ENCODE measurements at places on chromosomes 1 and 21. TPM values are rescaled to one million over a fixed set of nuclear protein-coding genes. Genes with fewer than 3 reads are reported as not detected.

GRCh38 chr1:10161541-10162290 lies 48.7 kb upstream of the KIF1B start:
- peak; percentile 45 for DNase-seq

DNA sequence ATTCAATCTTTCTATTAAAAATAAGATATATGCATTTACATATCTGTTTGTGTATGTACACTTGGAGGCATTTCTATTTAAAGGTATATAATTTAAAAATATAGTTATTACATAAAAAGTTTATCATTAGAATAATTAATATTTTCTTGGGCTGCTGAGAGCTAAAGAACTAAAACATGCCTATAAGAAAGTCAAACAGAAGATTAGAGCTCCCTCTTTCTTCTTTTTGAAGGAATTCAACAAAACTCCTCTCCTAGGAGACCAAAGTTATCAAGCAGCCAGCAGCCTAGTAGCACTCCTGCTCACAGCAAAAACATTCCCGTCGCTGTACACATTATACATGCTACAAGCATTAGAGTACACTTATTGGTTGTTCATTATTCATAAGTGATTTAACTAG lies 216.4 kb downstream of the VAV3 start:
- no peak for DNase-seq

DNA sequence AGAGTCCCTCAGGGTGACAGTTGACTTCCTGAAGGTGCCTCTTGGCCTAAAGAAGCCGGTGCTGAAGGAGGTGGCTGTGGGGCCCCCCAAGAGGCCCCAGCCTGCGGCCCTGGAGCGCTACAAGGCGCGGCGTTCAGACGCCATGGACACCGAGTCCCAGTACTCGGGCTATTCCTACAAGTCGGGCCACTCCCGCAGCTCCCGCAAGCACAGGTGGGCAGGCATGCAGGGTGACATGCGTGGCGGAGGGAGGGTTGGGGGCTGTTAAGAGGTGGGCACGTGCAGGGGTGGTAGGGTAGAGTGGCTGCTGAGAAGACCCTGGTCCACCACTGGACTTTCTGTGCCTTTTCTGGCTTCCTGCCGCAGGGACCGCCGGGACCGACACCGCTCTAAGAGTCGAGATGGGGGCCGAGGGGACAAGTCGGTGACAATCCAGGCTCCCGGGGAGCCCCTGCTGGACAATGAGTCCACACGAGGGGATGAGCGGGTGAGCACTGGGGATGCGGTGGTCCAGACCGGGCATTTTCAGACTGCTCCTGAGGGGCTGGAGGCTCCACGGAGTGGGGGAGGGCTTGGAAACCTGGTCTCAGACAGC lies 15.4 kb downstream of the VANGL2 start:
- no peak for DNase-seq

DNA sequence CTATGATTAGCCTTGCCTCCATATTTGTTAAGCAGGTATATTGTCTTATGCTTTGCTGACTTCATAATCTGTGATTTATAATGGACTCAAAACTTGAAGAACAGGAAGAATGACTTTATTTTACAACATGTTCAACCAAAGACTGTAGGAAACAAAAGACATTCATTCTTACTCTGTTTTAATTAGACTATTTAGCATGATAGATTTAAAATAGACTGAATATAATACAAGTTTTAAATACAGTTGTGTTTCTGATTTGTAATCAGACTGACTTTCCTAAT lies 63.1 kb downstream of the CDC14A start:
- DNase-seq: no peak

- no peak for DNase-seq
These were observed 270.7 kb downstream of the ASTN1 start for GRCh38 chr1:176893625-176894352.

DNA sequence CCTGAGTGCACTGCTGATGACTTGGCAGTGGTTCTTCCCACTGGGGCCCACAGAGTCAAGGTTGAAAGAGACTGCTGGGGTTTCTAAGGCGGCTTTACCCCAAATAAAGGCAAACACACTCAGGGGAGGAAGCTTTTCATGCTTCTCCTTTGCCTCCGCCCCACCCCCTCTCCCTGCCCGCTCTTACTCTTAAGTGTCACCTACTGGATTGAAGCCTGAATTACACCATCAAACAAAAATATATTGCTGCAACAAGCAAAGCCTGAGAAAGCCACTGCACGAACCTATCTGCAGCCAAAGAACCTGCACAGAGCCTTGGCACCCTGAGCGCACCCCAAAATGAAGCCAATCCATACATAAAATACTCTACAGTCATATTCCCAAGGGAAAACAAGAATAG lies 63.1 kb downstream of the PTGFR start:
- DNase-seq: no peak

DNA sequence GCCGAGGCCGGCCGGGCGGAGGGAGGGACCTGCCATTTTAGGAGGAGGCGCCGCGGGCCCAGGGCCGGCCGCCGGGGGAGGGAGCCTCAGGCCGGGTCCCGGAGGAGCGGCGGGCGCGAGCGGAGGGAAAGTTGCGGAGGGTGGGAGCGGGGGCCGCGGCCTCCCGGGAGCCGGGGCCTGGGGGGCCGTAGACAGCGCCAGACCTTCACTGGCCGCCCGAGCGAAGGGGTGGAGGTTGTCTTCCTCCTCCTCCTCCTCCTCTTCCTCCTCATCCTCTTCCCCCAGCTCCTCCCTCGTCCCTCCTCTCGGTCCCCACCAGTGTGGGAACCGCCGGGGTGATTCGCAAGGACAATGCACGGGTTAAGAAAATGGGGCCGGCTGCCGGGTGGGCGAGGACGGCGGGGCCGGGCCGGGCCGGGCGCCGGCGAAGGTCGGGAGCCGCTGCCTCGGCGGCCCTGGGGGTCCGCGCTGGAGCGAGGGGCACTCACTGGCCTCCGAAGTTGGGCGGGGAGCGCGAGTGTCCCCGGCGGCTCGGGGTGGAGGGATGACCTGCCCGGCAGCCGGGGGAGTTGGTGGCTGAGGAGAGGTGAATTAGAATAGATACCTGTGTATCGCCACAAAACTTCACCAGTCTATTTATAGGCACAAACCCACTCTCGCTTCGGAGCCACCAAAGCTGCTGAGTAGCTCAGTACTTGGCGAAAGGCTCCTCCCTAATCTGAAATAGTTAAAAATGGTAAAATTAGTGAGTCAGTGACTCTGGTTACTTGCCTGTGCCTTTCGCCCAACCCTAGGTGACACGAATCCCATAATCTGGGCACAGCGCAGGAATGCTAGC lies 1.3 kb downstream of the DYRK1A start:
- DNase-seq: peak; percentile 56

DNA sequence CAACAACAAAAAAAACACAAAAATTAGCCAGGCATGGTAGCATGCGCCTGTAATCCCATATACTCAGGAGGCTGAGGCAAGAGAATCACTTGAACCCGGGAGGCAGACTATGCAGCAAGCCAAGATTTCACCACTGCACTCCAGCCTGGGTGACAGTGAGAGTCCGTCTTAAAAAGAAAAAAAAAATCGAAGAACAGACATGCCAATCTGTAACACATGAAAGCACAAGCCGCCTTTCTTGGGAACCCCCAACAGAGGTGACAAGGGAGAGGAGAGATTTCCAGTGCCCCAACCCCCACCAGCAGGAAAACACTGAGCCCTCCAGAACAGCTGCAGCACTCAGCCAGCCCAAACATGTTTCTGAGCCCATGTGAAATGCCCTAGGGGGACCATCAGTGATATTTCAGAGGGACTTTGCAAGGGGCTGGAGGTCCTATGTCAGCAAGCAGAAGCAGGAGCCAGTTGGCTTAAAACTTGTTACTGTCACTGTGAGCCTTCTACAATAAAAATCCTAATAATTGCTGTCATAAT lies 14.2 kb upstream of the EFNA1 start:
- DNase-seq: no peak

DNA sequence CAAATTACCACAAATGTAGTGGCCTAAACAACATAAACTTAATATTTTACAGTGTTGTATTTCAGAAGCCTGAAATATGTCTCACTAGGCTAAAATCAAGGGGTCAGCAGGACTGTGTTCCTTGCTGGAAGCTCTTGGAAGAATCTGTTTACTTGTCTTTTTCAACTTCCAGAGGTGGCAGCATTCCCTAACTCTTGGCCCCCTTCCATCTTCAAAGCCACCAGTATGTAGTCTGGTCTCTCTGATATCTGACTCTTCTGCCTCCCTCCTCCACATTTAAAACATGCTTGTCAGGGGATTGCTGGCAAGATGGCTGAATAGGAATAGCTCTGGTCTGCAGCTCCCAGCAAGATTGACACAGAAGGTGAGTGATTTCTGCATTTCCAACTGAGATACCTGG lies 567.5 kb downstream of the PLA2G4A start:
- DNase-seq: no peak

DNA sequence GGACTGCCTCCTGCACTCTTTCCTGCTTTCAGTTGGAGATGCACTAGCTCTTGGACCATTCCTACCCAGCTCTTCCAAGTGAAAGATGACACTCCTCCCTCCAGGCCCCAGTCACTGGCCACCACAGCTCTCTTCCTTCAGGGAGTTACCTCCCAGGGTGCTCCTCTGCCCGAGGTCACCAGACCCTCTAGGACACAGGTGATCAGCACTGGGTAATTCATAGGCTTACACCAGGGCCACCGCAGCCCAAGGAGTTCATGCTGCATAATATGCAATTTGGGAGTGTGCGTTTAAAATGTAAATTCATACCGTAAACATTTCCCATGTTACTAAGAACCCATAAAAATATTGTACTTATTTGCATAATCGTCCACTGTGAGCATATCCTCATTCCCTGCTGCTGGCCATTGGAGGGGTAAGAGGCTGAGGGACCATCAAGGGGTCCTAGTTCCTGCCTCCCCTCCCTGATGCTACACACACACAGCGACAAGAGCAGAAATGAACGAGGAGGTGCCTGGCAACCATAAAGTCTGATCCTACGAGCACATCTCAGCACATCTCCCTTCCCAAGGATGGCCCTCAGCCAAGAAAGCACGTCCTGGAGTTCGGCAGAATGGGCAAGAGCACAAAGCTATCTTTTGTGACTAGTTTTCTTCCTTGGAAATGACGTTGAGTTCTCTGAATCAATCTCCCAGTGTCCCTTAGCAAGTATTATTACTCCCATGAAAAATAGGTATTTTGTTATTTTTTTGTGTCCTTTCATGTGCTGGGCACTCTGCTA lies 222.9 kb upstream of the RAB4A start:
- no peak for DNase-seq

GRCh38 chr1:33180226-33180910 lies 1.5 kb downstream of the TRIM62 start:
- DNase-seq: peak; percentile 94

- no peak for DNase-seq
These were observed 12.6 kb upstream of the OR6N2 start for GRCh38 chr1:158793604-158794003.

GRCh38 chr1:167301355-167301754 lies 80.7 kb downstream of the POU2F1 start:
- DNase-seq: no peak

- no peak for DNase-seq
These were observed 59.3 kb downstream of the VANGL2 start for GRCh38 chr1:160459687-160460086.

DNA sequence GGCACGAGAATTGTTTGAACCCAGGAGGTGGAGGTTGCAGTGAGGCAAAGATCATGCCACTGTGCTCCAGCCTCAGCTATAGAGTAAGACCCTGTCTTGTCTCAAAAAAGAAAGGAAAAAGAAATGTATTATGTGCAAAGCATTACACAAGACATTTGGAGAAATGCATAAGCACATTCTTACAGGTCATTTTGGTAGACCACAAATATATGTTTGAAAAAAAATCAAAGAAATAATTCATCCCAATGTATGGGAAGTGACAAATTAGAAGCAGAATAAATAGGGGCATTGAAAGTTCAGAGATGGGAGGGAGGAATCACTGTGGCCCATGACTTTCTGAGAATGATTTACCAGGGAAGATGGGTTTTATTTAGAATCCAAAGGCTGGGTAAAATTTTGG lies 283.5 kb upstream of the ADAMTS5 start:
- DNase-seq: no peak

- peak; percentile 29 for DNase-seq
These were observed 37.4 kb downstream of the VANGL1 start for GRCh38 chr1:115679141-115679611.

DNA sequence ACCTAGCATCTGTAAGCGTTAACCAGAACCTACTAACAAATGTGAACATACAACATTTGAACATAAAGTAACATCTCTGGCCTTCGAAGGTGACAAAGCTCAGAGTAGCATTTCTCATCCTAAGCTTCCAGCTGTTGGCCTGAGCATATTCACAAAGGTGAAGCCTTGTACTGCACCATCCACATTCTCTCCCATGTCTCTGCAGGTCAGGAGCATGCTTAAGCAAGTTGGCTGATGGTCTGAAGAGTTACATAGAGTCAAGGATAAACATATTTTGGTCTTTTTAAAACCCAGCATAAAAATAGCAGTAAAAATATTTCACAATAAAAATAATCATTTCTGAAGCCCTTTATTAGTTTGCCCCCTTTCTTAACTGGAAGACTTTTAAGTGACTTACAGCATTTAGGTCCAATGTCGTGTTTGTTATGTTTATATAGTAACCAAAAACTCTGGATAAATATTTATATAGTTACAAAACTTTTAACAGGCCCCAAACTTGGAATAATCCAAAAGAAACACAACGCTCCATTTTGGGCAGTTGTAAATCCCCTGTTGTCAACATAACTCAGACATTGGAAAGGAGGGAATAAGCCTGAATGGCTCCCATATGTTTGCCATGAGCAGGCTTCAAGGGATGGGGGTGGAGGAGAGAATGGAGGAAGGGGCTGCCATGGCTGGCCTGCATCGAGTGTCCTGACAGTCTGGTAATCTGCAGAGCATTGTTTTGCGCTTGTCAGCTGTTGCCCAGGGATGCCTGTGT lies 42.8 kb upstream of the ENAH start:
- no peak for DNase-seq

- DNase-seq: no peak
These were observed 19.3 kb downstream of the SH2D2A start for GRCh38 chr1:156797212-156797871.

Gene PIGR
- total RNA-seq: 0.91 TPM

Gene OR2M3
- not detected for total RNA-seq

Gene HSD3B2
- not detected for total RNA-seq

Gene RYR2
- total RNA-seq: 783 TPM

Gene THAP3
- 14.9 TPM for total RNA-seq

Gene GCSAML
- 0.19 TPM for total RNA-seq

Gene C1orf56
- total RNA-seq: 7.1 TPM

Gene HSF2BP
- 0.16 TPM for total RNA-seq

Gene PBX1
- 73.2 TPM for total RNA-seq

Measured in left ventricle myocardium inferior (tissue), 1 donor.